T-helper 17 cell (primary cell): ENCODE measurements at places on chromosomes 6 and 20. TPM values are rescaled to one million over a fixed set of nuclear protein-coding genes. Genes with fewer than 3 reads are reported as not detected.

DEFB124 gene
- total RNA-seq: not detected

NR2E1 gene
- not detected for total RNA-seq

FAM217A gene
- not detected for total RNA-seq

CNBD2 gene
- 11.7 TPM for total RNA-seq

FHL5 gene
- total RNA-seq: not detected

DNA sequence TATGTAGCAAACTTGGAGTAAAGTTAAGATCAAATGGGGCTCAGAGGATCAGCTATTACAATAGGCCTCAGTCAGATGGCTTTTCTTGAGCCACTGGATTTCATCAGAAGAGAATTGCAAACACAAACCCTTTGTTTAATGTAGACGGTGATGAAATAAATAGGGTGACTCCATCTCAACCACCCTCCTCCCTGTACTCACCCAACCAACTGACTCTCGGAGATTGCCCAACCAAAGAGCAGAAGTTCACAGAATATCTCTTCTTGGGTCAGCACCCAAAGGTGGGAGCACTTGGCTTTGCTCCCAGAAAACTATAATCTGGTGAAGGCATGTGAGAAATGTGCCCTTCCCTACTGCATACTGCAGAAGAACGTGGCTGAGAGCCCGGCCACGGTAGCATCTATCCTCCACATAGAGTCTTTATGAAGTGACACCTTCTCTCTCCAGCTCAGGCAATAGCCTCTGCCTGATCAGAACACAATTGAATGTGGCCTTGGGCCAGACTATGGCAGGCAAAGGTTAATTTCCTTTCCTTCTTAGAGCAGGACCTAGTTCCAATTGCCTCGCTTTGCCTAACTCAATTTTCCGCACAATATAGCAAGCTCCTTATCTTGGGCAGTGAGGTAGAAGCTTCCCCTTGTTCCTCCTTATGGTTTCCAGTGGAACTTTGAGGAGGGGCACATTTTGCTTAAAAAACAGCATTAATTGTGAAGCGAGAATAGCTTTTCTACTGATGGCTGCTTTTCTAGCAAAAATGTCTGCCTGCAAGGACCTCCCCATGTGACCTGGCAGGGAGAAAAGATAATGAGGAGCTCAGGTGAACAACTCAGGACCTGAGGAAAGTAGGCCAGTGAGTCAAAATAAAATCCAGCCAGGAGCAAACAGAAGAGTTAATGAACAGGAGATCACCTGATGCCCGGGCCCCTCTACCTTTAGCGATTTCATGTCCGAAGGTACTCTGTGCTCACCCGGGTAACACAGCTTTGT lies 79.4 kb downstream of the GFOD1 start:
- no peak for DNase-seq

DNA sequence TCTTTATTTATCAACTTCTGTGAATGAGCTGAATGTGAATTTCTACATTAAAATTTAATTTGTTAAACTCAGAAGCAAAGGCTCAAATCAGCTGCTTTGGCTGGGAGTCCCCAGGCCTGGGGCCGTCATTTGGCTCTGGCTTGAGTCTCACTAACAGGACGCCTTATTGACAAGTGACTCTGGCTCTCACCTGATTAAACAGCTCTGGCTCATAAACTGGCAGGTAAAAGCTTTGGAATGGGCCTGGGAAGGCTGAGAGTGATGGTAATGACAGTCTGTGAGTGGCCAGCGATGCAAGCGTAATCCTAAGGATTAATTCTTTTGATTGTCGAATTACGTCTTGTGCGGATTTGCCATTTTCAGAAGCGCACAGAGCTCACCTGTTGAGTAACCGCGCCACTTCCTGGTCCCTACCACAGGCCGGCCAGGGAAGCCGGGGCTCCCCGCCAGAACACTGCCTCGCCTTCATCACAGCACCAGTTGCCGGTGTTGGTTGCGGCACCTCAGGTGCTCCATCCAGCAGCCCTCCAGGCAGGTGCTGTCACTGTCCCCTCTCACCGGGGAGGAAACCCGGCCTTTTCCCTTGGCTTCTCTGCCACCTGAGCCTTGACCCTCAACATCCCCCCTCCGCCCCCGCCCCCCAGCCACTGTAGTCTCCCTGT lies 110.7 kb downstream of the ZDHHC14 start:
- DNase-seq: no peak

- DNase-seq: no peak
Observed at GRCh38 chr6:112579601-112580000, 232.5 kb downstream of the RFPL4B start.

DNA sequence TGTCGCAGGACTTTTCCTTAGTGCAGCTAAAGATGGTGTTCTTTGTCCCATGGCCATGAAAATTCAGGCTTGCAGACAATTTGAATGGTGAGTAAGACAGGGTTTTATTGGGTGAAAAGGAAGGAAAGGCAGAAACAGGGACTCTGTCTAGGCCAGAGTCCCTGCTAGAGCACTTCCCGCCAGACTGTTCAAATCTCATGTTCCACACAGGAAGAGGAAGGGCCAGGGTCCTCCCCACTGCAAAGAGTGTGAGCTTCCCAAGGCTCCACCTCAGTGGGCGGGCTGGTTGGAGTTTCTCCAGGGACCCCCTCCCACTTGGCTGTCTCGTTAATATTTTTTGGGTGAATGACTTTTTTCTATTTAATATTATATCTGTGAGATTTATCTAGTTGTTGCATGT lies 29.0 kb downstream of the COL19A1 start:
- DNase-seq: no peak

- no peak for DNase-seq
Observed at GRCh38 chr6:54646951-54647664, 199.5 kb upstream of the FAM83B start.

DNA sequence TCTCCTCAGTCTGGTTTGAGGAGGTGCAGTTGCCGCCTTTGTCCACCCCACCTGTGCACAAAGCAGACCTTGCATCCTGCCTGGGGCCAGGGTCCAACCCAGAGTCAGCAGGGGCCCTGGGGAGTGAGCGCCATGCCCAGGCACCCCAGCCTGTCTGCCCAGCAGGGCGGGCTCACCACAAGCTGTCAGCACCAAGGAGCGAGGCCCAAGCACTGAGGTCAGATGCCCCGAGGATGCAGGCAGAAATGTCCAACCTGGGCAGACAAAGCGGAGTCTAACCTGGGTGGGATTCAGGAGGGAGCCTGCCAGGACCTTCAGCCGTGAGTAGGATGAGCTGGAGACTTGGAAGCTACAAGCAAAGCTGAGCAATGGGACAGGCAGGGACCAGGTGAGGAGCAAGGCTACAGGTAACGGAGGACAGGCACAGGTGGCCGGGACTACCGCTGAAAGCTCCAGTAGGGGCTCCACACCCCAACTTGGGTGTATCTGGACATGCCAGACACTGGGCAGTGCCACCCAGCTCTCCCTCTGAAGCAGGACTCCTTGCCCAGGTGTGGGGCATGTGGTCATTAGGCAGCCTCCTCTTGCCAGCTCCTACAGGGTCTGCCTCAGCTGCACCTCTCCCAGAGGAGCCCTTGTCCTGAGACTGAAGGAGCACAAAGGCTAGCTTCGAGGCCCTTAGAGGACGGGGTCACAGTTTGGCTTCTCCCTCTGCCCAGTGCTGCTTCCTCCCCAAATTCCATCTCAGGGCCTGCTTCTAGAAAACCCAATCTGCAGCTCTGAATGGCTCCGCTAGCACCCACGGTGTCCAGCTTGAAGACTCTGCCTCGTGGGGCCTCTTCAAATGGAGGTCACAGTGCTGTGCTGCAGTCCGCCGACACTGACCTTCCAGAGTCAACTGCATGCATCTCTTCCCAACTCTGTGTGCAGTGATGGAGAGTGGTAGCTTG lies 210.6 kb upstream of the CDYL start:
- no peak for DNase-seq

- DNase-seq: no peak
Observed at GRCh38 chr6:45184040-45184439, 144.1 kb upstream of the RUNX2 start.

GRCh38 chr6:3384241-3385143 lies 72.4 kb downstream of the SLC22A23 start:
- no peak for DNase-seq

DNA sequence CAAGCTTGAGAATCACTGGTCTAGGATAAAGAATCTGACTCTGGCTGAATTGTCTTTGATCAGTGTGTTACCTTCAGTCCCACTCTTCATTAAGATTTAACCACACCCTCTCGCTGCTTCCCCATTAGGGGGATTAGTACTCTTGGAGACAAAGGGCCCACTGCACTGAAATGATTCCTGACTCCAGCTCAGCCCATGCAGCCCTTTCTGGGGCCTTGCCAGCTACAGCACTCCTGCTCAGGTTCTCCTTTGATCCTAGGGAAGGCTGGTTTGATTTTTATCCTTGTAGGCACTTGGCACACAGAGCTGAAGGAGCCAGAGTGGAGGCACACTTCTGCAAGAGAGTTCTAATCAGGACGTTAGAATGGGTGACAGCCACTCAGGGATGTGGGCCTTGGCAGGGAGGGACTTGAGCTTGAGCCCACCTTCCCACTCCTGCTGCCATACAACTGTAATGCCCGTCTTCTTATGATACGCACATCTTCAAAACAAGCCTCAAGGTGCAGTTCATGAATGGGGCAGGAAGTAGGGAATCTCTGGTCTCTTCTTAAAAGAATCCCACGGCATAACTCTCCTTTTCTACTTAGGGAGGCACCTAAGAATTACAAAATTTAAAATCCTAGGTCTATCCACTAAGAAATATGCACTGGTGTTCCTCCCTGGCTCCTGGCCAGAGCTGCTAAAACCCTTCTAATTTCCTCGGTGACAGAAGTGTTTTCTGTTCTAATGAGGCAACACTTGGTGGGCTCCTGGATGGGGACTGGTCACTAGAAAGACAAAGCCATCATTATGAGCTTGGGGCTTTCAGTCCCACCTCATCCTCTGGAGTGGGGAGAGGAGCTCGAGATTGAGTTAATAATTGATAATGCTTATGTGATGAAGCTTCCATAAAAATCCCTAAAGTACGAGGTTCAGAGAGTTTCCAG lies 1.5 kb upstream of the SLA2 start:
- no peak for DNase-seq

DNA sequence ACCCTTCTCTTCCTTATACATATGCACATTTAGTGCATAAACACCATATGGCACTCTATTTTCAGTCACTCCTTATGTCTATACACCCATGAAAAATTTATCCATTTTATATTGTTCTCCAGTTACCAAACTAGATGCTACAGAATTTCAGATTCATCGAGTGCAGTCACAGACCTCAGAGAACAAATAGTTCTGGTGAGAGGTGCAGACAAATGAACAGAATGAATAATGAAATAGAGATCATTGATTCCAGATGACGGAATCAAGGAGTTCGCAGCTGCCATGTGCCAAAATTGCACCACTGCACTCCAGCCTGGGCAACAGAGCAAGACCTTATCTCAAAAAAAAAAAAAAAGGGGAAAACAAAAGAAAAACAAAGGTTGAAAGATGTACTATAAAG lies 214.8 kb upstream of the CEP162 start:
- DNase-seq: no peak

- DNase-seq: no peak
Observed at GRCh38 chr6:158655569-158656450, 6.0 kb downstream of the SYTL3 start.

DNA sequence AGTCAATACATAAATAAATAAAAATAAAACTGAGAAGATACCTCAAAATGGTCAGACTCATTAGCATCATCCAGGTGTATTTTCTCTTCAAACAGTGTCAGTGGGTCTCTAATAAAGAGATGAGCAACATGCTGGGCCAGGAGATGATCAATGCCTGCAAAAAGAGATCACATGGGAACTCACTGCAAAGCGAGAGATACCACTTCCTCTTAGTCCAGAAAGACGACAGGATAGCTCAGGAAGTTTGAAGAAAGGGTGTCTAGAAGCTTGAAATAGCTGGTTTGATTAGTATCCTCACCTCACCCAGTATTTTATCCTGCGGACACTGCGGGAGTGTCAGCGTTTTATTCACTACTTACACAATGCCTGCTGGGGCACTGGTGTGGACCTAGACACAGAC lies 38.0 kb downstream of the GCLC start:
- no peak for DNase-seq

DNA sequence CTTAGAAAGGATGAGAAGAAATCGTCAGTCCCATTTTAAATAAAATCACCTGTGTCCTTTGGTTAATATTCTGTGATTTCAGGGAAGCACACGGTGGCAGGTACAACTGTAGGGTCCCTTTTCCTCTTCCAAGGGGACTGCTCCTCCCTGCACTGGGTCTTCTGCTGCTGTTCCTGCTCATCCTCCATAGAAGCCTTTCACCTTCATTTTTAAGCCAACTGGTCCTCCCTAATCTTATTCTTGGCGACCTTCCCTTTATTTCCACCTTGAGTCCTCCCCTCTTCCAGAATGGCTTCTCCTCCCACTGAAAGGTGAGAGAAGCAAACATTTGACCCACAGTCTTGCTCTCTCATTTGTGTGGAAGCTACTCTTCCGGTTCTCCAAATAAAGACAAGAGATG lies 4.4 kb upstream of the PRDM1 start:
- no peak for DNase-seq

DNA sequence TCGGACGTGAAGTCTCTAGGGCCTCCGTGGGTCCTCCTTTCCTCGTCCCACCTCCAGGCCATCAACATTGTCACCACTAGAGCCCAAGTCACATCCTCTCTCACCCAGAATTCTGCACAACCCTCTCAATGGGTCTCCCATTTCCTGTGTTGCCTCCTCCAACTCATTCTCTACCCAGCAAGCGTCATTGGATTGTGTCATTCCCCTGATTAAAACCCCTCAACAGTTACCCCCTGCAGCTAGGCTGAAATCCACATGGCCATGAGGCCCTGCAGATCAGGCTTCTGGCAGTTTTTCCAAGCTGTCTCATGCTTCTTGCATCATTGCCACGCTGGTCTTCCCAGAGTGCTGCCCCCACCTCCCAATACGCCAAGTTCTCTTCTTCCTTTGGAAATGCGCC lies 12.9 kb upstream of the FAM210B start:
- DNase-seq: no peak
